H1 (cell line): ENCODE measurements at places on chromosomes 11 and 22.

GRCh38 chr11:3380706-3381545, 2.0 kb upstream of the ZNF195 start:
- peak; percentile 74 for DNase-seq

DNA sequence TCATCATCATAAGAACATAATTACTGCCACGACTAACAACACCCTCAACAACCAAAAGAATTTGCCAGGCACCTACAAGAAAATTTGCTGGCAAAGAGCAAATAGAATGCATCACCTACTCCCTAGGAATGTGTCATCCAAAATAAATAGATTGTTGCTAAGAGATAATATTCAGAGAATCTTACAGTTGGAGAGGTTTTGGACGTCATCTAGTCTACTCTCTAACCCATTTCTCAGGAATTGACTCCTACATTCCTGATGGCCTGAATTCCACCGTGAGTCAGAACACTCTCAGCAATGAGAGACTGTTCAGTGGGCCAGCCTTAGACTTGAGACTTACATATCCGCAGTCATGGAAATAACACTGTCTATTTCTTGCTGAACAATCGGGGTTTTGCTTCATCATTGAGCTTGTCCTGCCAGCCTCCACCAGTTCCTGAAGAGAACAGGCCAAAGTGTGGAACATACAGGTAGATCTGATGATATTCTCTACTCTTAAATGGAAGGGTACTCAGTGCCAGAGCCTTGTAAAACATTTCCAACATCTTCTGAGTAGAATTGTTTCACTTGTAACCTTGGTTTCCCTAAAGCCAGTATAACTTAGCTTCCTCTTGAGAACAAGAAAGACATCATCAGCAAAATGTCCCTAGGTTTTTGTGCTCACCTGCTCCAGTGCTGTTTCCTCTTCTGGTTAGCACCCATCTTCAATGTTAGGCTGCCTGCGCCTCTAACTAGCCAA, 8.3 kb downstream of the KIRREL3 start:
- no peak for DNase-seq

GRCh38 chr11:95138448-95138847, 48.8 kb downstream of the ENDOD1 start:
- DNase-seq, result no peak

DNA sequence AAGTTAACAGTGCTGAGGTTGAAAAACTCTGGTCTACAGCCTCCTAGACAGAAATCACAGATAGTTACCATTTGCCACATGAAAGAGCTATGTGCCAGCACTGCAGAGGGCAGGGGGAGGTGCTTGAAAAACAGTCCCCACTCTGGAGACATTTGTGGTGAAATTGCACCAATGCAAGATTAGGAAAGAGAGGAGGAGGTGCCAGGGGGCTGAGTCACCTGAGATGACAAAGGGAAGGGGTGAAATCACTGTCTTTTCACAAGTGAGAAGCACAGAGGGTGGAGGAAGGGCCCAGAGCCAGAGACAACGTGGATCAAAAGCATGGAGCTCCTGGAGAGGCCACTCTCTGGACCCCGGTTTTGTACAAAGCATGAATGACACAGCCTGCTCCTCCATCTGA, 196.3 kb downstream of the BUD13 start:
- DNase-seq, result no peak

- no peak for DNase-seq
Measured at GRCh38 chr11:47560426-47560825, 5.0 kb upstream of the PTPMT1 start.
